ENCODE measurements at places on chromosomes 11 and 22.

- no peak for DNase-seq
Observed at GRCh38 chr11:94880216-94880615, 93.1 kb downstream of the CWC15 start.

- peak; percentile 42 for DNase-seq
Observed at GRCh38 chr22:32024796-32025195, 18.3 kb upstream of the SLC5A1 start.

GRCh38 chr11:87719326-87720073, 455.7 kb downstream of the RAB38 start:
- no peak for DNase-seq

DNA sequence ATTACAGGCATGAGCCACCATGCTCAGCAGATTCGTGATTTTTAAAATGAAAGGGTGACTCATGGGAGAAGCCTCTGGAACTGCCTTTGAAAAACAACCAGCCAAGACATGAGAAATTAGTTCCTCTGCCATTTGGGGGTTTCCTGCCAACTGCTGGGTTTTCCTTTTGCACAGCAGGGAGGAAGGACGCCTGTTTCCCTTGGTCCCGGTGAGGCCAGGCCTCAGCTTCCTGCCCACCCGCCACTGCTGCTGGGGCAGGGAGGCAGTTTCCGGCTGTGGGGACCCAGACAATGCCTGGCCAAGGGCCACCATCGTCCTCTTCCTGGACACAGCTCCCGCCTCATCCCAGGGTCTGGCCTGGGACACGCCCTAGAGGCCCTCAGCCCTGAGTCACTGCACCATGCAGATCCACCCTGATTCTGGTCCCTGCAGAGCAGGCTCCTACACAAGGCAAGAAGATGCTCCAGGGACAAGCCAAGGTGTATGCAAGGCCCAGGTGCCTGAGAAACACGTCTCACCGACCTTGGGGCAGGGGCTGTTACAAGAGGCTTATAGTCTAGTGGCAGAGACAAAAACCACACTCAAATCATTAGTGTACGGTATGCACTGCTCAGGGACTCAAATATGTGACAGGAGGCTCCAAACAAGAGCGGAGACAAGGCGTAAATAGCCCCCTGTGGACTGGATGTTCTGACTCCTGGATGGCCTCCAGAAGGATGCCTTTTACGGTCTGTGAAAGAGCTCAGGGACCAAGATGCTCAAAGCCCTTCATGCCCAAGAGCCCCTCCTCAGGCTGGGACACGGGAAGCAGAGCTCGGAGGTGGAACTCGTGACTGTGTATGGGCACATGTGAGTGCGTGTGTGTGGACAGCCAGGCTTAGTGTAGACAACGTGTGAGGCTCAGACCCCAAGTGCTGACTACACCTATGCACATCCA, 10.0 kb downstream of the PPM1F start:
- DNase-seq: peak; percentile 94

DNA sequence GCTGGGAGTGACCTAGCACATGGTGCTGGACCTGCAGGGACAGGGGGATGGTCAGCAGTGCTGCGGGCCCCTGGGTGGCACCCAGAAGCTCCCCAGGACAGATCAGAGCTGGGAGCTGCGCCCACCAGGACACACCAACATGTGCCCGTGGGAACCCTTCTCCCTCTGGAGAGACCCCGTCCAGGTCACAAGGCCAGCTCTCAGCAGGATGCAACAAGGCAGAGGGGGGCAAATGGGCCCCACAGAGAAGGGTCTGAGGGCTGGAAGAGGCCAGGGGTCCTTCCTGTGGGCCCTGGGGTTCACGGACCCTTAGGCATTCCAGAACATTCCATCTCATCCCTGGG, 6.2 kb downstream of the DUSP8 start:
- no peak for DNase-seq

DNA sequence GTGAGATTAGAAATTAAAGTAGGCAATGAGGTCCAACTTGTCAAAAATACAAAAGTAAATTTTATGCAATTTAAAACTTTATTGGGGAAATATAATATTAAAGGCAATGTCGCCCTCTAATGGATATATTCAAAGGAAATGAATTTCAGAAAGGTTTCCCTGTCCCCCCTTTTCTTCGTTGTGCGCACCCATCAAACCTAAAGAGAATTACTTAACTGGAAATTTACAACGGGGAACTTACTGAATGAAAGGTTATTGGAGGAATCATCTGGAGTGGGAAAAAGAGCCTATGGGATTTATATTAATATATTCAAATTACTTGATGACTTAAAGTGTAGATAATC, 1.7 kb upstream of the ABTB2 start:
- no peak for DNase-seq

DNA sequence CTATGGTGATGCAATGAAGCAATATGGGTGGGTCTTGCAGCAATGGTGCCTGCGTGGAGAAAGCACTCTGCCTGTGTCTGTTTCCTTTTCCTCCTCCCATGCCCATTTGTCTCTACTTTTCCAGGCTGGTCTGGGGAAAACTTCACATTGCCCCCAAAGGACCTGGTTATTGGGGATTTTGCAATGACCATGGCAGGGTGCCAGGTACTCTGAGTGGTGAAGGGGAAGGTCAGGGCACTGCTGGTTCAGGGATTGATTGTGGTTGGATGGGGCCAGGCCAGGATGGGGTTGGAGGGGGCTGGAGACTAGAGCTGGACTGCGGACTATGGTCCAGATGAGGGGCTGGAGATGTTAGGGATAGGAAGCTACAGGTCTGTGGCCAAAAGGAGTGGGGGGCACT, 92.1 kb downstream of the INSC start:
- no peak for DNase-seq

DNA sequence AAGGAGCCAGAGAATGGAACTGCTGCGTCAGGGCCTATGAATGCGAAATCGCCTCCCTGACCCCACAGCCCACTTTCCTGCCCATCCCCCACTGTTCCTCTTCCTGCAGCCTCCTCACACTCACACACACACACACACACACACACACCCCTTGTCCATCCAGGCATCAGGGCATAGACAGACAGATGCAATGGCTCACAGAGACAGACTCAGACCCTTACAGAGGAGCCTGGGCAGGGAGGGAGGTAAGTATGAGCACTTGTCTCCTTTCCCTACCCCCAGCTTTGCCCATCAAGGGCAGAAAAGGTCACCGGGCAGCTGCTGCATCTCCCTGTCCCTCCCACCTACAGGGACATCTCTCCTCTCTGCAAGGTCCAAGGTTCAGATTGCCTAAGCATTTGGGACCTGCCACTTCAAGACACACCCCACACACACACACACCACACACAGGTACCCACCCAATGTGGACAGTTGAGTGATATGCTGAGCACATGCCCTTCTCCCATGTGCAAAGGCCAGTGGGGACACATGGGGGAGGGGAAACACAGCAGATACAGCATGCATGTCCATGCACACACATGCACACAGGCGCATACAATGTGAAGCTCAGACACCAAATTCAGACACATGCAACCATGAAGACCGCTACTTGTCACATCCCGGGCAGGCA, 2.0 kb upstream of the NRXN2 start:
- DNase-seq: no peak

GRCh38 chr11:63547061-63547460, 10.5 kb downstream of the PLAAT4 start:
- DNase-seq: no peak

DNA sequence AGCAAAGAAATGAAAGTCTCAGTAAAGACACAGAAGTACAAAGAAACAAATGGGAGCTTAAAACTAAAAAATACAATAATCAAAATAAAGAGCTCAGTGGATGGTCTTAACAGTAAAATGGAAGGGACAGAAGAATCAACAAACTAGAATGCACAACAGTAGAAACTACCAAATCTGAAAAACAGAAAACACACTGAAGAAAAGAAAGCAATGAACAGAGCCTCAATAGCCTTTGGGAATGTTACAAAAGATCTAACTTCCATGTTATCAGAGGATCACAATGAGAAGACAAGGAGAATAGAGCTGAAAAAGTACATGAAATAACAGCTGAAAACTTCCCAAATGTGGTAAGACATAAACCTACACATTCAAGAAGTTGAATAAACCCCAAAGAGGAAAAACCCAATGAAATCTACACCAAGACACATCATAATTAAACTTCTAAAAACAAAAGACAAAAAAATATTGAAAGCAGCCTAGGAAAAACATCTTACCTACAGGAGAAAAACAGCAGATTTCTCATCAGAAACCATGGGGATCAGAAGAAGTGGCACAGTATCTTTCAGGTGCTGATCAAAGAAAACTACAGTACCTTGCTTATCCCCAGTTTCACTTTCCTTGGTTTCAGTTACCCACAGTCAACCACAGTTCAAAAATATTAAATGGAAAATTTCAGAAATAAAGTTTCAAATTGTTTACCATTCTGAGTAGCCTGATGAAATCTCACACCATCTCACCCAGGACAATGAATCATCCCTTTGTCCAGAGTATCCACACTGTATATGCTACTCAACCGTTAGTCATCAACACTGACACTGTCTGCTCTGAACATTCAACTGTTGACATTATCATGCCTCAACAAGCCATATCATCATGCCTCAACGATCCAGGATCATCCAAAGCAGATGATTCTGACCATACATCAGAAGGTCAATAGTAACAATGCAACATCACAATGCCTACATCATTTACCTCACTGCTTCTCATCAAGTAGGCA, 22.2 kb downstream of the RRAS2 start:
- peak; percentile 70 for DNase-seq

- no peak for DNase-seq
Observed at GRCh38 chr22:43726322-43726721, 85.8 kb downstream of the EFCAB6 start.

DNA sequence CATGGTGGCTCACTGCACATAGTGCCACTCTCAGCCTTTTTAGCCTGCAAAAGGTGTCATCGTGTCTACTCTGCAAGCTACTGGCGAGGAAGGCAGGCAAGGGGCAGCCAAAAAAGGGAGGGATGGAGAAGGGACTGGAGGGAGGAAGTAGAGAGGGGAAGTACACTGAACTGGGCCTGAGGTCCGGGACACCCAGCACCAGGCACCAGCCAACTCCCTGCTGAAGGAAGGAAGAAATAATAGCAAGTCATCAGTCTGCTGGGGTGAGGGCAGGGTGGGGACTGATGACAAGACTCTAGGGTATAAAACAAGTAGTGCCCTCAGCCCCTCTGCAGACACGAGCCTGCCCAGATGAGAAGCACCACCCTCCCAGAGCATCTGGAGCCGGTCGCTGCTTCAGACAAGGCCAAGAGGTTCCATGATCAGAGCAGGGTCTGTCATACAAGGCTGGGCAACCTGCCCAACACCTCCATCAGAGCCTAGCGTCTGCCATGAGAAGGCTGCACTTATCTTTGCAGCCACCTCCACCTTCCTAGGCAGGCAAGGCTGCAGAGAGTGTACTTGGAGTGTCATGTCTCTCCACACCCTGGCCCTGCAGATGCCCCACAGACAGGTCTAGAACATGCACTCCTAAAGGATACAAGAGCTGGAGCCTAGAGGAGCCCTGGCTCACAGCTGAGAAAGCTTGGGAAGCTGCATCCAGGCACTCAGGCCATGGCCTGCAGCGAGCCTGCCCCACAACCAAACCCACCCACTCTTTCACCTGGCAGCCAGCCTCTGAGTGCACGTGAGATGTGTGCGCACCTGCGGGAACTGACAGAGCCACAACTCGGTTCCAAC, 9.0 kb upstream of the COMT start:
- peak; percentile 35 for DNase-seq

DNA sequence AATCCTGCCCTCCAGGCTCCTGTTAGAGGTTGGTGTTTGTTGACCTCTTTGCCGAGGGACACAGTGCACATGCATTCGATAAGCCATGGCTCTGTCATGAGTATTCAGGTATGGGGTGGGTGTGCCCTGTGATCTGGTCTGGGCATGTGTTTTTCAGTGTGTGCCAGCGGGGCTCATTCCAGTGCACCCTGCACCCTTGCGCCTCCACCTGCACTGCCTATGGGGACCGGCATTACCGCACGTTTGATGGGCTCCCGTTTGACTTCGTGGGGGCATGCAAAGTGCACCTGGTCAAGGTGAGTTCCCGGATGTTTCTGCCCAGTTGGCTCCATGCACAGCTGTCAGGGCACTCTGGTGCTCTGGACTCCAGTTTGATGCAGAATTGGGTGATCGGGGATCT, 44.2 kb downstream of the OTOG start:
- DNase-seq: no peak

GRCh38 chr11:124110201-124110600, 5.0 kb upstream of the VWA5A start:
- peak; percentile 34 for DNase-seq

DNA sequence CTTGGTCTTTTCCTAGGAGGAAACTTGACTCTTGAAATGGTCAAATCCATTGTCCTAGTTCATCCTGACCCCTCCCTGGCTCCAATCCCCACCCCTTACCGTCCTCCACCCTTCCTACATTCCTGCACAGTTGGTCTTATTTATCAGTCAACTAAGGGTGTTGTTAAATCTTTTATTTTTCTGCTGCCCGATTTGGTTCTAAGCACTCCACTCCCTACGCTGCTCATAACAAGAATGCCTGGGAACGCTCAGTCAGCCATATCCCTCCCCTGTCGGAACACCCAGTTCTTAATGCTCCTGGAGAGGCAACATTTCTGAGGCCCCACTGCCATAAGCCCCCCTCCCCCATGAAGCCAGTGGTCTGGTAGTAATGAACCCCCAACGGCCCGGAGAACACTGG, 9.7 kb downstream of the EHF start:
- DNase-seq: no peak

GRCh38 chr11:61476371-61476770, 32.2 kb upstream of the LRRC10B start:
- DNase-seq: peak; percentile 50

DNA sequence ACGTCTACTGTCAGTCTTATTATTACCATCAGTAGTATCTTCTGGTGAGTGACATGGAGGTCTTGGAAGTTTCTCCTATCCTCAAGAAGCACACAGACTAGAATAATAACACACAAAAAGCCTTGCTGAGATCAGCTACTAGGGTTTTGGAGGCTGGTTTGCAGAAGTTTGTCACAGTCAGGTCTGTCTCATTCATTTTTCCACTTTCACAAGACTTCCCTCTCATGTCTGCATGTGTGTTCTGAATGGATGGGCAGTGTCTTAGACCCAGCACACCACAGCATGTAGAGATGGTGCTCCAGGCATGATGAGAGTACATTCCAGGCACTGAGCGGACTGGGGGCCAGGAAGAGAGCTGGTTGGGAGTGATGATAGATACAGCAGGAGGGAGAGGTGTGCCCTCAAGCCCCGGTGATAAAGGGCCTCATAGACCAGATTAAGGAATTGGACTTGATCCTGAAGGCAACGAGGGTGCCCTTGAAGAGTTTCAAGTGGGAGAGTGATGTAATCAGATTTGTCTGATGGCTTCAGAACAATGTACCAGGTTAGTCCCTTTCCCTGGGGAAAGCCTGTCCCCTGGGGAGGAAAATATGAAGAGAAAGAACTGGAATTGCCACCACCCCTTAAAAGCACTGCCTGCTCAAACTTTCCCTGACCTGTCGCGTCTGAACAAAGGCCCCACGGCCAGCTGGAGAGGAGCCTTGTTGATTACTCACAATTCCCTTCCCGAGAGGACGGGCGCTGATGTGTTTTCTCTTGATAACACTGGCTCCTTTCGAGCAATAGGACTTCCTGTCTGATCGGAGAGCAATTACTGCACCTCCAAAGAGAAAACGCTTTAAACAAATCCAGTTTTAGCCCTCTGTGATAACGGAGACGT, 45.1 kb upstream of the LMO2 start:
- DNase-seq: peak; percentile 64

Measured in suppressor macrophage treated with lipopolysaccharide for 1 hour (primary cell).